Thoracic aorta (tissue), 2 donors: ENCODE measurements at places on chromosomes 7 and 10.

DNA sequence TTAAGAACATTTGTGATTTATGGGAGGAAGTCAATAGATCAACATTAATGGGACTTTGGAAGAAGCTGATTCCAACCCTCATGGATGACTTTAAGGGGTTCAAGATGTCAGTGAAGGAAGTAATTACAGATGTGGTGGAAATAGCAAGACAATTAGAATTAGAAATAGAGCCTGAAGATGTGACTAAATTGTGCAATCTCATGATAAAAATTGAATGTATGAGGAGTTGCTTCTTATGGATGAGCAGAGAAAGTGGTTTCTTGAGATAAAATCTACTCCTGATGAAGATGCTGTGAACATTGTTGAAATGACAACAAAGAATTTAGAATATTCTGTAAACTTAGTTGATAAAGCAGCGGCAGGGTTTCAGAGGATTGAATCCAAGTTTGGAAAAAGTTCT lies 70.9 kb upstream of the NEUROD6 start:
- no peak for DNase-seq

DNA sequence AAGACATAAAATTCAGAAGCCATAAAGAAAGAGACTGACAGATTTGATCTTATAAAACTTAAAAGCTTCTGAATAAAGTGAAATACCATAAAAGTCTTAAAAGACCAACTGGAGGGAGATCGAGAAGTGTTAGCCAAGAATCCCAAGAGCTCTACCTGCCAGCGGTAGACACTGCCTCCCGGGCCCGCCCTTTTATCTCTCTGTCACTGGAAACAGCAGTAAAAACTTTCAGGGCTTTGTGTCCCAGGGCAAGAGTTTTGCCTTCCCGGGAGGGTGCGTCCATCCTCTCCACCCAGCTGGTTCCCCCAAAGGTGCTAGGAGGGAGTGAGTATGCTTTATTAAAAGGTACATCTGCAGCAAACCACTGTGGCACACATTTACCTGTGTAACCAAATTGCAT lies 5.8 kb downstream of the PLA2G12B start:
- DNase-seq = no peak

GRCh38 chr10:80609331-80609730 lies 71.6 kb downstream of the SH2D4B start:
- DNase-seq = no peak

GRCh38 chr10:43942096-43942850 lies 293.6 kb upstream of the ZNF32 start:
- DNase-seq = no peak

- no peak for DNase-seq
Observed at GRCh38 chr10:126006906-126007305, 110.5 kb downstream of the FANK1 start.

GRCh38 chr7:151125470-151125845 lies 39.2 kb downstream of the AGAP3 start:
- DNase-seq = no peak

GRCh38 chr7:122595885-122596284 lies 103.0 kb downstream of the RNF133 start:
- DNase-seq = no peak

GRCh38 chr10:7707102-7707501 lies 4.0 kb downstream of the ITIH2 start:
- DNase-seq = no peak

DNA sequence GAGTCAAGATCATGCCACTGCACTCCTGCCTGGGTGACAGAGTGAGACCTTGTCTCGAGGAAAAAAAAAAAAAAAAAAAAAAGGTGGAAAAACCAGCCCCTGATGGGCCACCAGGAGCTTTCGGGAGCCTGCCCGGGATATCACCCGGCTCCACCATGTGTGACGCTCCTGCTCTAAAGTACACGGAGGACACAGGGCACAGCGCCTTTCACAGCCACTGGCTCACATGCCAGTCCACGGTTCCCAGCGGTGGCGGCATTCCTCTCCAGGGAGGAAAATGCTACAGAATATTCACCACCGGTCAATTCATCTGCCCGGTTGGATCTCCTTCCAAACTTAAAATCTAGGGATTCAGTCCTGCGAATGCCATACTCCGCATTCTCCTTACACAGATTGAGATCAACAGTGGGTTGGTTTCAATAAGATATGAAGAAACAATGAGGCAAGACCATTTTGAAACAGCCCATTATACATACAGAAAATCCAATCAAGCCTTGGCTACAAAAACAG lies 81.2 kb downstream of the CTBP2 start:
- DNase-seq = no peak

DNA sequence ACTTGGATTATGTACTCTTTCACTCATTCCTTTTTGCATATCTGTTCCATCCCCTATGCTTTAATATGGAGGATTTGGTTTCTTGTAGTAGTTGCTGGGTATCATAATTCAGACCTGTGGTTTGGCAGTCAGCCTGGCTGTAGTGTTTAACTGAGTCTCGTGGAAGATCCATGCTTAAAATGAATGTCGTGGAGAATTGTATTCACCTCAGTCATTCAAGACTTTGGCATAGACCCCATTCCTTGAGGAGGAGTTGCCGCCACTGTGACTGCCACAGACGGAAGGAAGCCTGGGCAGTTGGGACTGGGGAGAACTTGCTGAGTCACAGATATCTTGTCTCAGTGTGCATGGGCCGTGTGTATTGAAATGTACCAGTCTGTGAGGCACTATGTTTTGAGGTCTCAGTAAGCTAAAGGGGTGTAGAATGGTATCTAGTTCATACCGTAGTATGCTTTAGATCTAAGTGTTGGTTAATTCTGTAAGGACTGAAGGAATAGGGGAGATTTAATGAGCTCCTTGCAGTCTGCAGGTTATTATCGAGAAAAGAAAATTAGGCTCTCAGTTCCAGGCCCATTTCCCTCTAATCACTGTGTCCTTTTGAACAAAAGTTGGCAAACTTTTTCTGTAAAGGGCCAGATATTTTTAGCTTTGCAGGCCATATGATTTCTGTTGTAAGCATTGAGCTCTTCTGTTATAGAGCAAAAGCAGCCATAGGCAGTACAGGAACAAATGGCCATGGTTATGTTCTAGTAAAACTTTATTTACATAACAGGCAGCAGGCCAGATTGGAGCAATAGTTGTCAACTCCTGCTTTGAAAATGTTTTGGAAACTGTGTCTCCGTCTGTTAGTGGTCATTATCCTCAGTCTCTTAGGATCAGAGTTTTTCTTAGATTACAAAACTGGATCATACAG lies 76.8 kb downstream of the TPST1 start:
- no peak for DNase-seq

DNA sequence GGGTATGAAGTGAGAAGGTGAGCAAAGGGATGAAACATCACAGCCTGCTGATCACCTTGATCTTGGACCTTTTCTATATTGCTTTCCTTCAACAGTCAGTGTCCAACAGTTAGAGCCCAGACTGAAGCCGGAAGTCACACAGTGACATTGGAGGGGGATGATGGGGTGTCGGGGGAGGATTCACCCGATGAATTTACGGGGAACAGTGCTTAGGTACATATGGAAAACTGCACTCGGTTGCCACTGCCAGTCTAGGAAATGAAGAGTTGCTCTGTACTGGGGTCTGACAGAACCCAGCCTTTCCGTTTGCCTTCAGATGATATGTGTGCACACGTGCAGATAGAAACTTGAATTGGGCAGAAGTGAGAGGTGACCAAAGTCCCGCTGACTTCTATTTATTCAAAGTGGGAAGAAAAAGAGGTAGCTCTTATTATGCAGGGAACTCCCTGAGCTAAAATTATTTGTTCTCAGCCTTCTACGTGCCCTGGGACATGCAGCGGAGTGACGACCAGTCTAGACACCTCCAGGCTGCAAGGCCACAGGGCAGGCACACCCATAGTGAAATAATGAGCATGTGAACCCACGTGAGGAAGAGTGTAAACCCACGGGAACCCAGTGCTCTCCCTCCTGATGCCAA lies 107.2 kb upstream of the INHBA start:
- DNase-seq = no peak

GRCh38 chr7:116706668-116707126 lies 34.7 kb downstream of the MET start:
- DNase-seq = no peak

DNA sequence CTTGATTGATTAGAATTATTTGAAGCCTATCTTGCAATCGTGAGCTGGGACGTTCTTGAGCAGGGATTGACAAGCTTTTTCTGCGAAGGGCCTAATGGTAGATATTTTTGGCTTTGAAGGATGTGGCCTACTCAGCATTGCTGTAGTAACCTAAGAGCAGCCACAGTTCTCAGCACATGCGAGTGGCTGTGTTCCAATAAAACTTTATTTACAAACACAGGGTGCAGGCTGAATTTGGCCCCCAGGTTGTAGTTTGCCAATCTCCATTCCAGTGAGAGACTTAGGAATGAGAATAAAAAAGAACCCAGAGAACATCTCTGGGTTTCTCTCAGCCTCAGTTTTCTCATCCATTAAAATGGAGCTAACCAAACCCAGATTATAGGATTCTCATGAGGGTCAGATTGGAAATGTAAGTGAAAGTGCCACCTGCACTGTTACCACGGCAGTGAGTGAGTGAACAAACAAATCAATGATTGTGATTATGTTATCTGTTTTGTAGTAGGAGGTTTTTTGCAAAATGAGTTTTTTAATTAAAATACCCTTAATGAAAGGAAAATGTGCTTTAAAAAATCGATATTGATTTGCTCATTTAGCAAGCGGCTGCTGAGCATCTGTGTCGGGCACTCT lies 664.0 kb downstream of the SDK1 start:
- DNase-seq = no peak

DNA sequence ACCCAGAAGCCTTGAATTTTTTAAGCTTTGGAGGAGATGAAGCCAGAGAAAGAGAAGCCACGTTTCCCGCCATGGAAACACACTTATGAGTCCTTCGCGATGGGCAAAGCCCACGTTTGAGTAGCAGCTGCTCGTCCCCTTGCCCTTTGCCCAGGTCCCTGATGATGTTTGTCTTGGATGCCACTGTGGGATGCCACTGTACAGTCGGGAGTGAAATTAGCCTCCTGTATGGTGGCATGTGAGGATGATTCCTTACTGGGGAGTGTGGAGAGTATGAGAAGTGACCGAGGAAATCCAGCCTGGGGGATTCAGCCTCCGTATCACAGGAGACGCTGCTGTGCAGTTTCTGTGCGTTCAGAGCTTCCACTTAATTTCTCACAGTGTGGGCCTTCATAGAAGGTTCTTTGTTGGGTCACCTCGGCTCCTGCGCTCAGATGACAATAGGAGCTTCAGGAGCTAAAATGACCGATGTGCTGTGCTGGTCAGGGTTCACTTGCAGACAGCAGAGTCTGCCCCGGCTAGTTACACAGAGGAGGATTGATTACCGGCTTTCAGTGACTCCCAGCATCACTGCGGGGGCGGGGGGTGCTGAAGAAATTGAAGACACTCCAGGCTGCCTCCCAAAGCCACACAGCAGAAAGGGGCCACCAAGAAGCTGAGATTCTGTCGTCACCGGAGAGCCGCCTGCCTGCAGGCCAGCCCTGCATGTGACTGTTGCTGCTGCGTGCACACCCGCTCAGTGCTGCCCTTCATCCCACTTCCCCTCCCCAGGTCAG lies 122.1 kb upstream of the SFMBT2 start:
- DNase-seq = no peak

- no peak for DNase-seq
Observed at GRCh38 chr10:31004611-31005193, 27.0 kb downstream of the ZNF438 start.

- DNase-seq = no peak
Observed at GRCh38 chr7:158067931-158068482, 519.6 kb downstream of the PTPRN2 start.

DNA sequence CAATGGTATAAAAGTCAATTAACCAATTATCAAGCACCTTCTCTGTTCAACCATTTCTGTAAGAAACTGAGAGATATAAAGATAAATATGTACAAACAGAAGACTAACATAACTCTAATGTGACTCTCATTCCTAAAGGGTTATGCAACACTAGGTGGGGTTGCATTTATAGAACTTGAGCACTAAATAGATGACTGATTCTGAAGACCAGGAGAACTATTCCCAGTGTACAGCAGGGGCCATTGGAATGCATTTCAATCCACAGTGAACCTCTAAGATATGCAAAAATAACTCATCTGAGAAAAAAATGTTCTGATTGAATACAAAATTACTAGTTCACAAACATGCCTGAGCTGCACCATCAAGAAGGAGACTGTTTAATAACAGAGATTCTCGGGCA lies 341.2 kb upstream of the STEAP1 start:
- DNase-seq = no peak

DNA sequence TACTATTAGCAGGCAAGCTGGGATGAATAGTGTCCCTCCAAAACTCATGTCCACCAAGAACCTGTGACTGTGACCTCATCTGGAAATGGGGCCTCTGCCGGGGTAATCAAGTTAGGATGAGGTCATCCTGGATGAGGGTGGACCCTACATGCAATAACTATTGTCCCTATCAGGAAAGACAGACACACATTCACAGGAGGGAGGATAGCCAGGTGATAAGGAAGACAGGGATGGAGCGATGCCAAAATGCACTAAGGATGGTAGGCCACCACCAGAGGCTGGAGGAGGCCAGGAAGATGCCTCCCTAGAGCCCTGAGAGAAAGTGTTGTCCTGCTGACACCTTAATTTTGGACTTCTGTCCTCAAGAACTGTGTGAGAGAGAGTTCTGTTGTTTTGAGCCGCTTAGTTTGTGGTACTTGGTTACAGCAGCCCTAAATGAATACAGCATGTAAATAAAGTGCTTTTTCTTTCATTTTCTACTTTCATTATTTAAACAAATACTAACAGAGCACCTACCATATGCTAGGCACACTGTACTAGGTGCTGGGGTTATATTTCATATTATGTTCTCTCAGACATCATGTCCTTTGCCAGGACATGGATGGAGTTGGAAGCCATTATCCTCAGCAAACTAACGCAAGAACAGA lies 111.9 kb downstream of the USP6NL start:
- no peak for DNase-seq

GRCh38 chr7:138350701-138351357 lies 109.2 kb upstream of the TRIM24 start:
- no peak for DNase-seq

DNA sequence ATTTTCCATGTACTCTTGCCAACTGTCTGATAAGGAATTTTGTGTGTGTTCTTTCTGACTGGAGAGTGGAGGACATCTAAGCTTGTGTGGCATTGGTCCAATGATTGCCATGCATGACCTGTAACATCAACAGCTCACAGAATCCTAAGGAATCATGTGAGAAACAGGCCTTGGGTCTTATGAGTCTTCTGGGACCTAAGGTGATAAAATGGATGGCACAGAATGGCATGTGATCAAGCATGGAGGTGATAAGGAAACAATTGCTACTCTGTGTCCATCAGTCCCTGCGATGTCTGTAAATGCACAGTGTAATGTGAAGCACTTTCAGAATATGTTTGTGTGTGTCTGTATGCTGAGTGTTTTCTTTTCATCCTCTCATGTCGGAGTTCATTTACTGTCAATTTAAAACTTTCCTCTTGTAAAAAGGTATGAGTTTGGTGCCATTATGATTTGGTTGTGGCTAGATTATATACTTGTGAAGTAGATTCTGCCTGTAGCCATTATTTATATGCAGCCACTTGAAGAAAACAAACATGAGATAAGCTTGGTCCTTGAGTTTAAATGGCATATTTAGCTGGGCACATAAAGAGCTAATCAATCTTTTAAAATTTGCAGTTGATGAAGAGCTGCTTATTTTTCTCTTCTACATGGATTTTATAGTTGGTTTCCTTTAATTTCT lies 127.5 kb downstream of the VPS50 start:
- DNase-seq = no peak
